Stimulated activated CD4-positive, alpha-beta T cell treated with anti-CD3 and anti-CD28 coated beads, Interleukin-4, amount 100 ng/mL, for 1 hour (primary cell): ENCODE measurements at places on chromosomes 2 and 18.

- DNase-seq: no peak
These were observed 35.8 kb downstream of the HIBCH start for GRCh38 chr2:190283783-190284182.

GRCh38 chr2:241618296-241618805, 18.6 kb downstream of the THAP4 start:
- no peak for DNase-seq

GRCh38 chr18:34772887-34773286, 62.8 kb downstream of the DTNA start:
- DNase-seq: no peak

DNA sequence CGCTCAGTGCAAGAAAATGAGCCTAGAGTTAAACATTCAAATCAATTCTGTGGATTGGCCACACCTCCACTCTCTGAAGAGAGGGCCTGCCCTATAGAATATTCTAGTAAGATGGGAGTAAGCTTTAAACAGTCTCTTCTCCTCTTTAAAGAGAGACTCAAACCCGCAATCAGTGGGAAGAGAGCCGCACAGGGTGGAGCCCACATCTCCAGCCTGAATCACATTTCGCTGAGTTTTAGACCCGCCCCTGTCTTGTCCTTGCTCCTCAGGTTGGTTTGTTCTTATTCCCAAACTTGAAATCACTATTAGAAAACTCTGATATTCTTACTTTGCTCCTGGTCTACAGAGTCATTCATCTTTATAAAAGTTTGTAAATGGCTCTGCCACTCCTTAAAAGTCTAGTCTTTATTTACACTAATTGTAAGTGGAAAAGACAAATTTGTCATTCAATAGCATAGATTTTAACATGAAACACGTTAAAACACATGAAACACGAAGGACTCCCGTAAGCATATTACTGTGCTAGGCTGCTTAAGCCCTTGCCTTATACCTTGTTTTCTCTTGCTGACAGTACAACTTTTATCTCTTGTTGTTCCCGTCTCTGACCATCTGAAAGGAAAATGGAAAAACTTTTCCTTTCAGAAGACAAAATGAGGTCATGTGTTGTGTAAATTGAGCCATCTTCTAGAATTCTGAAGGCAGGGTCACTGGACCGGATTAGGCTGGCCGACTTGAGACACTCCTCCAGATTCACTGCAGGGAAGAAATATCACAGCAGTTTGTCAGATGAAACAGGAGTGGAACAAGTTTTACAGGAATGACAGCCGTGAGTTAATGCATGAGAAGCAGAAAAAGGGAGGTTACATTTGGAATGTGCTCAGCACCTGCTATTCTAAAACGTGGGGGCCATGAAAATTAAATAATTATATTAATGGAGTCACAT, 5.6 kb downstream of the DSC1 start:
- DNase-seq: no peak

GRCh38 chr2:42809819-42810120, 17.4 kb upstream of the HAAO start:
- no peak for DNase-seq

GRCh38 chr2:118923371-118923770, 18.6 kb upstream of the MARCO start:
- no peak for DNase-seq

DNA sequence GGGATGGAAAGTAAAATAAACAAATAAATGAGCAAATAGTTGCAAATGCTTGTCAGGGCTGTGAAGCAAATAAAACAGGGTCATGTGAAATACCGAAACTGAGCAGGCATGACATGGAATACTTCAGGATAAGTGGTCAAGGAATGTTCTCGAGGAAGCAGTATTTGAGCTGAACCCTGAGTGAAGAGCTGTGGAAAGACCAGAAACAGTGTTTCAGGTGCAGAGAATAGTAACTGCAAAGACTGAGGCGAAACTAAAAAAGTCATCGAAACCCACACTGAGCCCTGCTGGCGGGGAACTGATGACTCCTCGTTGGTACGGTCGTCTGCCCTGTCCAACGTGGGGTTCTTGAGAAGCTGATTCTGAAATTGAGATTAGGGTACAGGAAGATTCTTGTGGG, 27.2 kb upstream of the MYCN start:
- no peak for DNase-seq
